ENCODE measurements at places on chromosomes 1 and 21.

- peak; percentile 9 for DNase-seq
Observed at GRCh38 chr1:119582801-119583200, 65.3 kb downstream of the ZNF697 start.

DNA sequence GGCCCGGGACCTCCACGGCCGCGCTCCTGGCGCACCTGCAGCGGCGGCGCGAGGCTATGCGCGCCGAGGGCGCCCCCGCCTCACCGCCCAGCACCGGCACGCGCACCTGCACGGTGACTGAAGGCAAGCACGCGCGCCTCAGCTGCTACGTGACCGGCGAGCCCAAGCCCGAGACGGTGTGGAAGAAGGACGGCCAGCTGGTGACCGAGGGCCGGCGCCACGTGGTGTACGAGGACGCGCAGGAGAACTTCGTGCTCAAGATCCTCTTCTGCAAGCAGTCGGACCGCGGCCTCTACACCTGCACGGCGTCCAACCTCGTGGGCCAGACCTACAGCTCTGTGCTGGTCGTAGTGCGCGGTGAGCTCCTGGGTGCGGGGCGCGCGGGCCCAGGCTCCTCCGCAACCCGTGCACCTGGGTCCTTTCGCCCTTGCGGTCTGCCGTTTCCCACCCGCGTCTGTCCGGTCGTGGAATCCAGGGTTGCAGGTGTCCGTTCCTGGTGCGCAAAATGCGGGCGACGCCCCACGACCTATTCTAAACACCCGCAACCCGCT lies 4.6 kb downstream of the OBSCN start:
- DNase-seq: no peak

DNA sequence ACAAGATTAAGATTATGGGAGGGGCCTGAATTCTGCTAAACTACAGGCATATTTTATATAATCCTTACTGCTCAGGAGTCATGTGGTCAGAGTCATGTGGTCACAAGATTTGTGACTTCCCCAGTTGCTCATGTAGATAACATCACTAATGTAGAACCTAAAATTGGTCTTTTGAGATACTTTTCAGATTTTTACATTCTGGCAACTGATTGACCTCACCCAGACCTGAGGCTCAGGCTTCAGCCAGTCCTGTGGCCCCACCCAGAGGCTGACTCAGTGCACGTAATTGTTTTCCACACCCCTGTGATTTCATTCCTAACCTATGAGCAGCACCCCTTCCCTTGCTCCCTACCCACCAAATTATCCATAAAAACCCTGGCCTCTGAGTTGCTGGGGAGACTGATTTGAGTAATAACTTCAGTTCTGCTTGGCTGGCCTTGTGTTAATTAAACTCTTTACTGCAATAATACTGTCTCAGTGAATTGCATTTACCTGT lies 41.7 kb upstream of the ZNF326 start:
- DNase-seq: no peak

DNA sequence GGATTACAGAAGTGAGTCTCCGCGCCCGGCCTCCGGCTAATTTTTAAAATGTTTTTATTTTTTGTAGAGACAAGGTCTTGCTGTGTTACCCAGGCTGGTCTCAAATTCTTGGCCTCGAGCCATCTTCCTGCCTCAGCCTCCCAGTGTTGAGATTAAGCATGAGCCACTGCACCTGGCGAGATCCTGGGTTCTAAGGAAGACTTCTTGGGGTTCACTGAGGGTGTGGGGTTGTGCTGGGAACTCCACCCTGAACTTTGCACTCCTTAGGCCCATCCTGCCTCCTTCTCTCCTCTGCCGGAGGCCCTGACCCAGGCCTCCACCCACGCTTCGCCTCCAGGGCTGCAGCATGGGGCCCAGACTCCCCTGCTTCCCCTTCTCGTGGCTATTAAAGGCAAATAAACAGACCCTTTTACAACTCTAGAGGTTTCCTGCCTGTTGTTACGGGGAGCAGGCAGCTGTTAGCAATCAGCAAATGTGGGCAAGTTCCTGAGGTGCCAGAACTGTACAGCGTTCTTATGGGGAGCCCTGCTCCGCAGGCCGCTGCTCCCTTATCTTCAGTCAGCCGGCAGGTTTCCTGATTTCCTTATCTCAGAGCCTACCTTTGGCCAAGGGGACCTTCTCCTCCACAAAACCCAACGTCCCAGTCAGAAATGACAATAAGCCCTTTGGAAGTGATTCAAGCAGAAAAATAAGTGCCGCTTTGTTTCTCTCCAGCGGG lies 41.0 kb upstream of the LIN9 start:
- no peak for DNase-seq

DNA sequence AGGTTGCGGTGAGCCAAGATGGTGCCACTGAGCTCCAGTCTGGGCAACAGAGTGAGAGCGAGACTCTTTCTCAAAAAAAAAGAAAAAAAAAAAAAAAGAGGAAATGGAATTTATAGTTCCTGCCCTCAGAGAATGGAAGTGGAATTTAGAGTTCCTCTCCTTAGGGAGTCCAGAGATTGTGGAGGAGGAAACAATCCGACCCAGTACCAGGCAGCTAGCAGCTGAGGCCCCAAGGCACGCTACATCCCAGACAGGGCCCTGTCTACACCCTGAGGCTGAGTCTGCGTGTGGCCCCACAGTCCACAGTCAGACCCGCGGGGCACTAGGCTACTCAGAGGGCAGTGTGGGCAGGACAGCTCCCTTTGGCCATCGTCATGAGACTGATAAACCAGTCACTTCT lies 1.9 kb upstream of the MFN2 start:
- DNase-seq: no peak

- DNase-seq: no peak
Observed at GRCh38 chr21:17053321-17053720, 459.5 kb upstream of the CXADR start.

DNA sequence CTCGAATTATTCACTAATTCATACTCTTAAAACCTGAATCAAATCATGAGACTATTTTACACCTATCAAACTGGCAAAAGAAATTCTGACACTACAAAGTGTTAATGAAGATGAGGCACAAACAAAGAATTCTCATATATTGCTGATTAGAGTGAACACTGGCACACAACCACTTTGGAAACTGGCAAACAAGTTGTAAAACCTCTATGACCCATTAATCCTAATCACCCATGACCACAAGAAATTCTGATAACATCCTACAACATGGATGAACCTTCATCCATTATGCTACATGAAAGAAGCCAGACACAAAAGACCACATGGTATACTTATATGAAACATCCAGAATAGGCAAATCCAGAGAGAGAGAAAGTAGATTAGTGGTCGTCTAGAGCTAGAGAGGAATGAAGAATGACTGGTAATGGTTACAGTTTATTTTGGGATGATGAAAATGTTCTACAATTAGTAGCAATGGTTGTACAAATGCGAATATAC lies 8.5 kb downstream of the GPBP1L1 start:
- DNase-seq: no peak

DNA sequence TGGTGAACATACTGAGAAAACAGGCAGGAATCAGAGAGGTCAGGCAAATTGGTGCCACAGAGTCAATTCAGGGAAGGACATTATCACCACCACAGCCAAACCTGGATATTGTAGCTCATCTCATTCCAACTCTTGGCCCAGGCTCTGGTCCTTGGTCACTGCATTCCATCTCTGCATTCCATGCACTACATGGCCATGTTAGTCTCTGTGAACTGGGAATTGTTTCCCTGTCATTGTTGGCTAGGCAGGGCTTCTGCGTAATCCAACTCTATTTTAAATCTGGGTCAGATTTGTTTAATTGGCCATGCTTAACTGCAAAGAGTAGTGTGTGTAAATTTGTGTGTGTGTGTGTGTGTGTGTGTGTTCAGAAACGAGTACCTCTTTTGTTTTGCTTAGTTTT lies 837.6 kb upstream of the ADAMTS5 start:
- no peak for DNase-seq

- no peak for DNase-seq
Observed at GRCh38 chr1:247825362-247825761, 1.4 kb upstream of the OR14A16 start.

DNA sequence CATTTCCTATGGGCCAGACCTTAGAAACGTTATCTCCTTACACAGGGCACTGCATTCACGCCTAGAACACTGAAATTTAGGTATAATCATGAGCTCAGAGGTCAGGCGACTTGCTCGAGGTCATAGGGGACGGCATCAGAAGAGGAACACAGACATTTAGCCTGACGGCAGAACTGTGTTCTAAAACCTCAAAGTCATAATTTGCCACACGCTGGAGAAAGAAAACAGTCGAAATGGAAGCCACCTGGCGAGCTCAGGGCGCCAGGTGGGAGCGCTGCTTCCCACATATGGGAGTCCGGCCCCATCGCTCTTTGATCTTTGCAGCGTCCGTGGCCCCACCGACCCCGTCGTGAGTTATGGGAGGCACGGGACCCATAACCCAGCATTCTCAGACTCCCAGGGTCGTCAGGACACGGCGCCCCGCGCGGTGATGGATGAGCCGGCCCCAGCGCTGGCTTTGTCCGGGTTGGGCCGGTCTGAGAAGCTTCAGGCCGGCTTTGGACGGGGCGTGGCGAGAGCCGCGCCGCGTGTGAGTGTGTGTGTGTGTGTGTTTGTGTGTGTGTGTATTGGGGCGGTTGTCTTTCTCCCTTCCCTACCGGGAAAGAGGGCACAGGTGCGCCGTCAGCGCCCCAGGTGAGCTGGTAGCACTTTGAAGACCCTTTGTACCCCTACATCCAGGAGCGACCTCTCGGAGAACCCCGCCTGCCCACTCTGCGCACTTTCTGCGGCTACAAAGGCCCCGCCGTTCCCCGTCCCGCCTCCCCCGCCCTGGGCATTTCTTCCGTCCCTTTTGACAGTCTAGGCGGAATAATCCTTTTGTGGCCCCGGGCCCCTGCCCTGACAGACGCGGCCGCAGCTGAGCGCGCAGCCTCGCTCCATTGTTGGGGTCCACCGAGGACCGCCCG lies 861 bp upstream of the DRAXIN start:
- DNase-seq: no peak

DNA sequence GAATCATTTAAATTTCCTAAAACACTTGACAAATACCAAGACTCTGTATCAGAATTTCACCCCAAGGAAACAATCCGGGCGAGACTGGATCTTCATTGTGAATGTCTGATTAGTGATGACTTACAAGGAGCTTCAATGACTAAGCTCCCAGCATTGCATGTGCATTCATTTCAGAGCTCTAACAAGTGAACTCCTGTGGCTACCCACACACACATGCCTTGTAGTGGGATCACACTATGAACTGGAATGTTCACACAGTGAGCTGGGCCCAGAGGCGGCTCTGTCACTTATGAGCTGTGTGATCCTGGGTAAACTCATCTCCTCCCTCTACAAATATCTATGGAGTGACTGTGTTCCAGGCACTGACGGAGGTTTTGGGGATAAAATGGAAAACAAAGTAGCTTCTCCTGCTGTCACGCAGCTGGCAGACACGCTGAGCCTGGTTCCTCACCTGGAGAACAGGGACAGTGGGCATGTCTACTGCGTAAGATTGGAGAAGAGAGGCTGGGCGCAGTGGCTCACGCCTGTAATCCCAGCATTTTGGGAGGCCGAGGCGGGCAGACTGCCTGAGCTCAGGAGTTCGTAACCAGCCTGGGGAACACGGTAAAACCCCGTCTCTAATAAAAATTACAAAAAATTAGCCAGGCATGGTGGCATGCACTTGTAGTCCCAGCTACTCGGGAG lies 56.9 kb downstream of the CLSTN1 start:
- no peak for DNase-seq

DNA sequence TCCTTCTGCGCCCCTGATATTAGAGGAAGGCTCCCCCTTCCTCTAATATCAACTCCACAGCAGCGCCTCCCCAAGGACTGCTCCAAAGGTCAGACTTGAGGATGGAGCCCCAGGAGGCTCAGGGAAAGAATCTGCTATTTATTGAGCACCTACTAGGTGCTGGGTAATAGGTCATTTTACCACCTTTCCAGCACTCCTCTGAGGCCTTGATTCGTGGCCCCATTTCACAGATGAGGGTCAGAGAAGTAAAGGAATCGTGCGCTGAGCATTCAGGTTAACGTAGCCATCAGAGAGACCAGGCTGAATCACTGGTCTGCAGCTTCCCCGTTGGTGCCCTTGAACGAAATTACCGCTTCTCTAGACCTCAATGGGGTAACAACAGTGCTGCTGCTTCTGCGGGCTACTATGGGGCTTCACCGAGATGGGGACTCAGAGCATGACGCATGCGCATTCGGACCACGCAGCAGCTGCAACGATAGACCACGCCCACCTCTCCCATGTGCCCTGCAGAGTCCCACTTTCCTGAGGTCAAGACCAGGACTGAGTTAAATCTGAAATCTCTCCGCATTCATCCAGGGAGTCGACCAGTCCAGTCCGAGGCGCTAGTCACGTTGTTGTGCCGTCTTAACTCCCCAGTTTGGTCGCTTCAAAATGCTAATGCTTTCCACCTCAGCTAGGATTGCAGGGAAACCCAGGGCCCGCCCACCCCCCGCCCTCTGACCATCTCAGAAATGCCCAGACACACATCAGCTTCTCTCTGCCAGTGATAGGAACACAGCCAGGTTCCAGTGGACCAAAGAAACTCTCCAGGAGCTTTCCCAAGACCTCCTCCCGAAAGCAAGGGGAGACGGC lies 12.9 kb downstream of the CAMK2N1 start:
- DNase-seq: no peak

DNA sequence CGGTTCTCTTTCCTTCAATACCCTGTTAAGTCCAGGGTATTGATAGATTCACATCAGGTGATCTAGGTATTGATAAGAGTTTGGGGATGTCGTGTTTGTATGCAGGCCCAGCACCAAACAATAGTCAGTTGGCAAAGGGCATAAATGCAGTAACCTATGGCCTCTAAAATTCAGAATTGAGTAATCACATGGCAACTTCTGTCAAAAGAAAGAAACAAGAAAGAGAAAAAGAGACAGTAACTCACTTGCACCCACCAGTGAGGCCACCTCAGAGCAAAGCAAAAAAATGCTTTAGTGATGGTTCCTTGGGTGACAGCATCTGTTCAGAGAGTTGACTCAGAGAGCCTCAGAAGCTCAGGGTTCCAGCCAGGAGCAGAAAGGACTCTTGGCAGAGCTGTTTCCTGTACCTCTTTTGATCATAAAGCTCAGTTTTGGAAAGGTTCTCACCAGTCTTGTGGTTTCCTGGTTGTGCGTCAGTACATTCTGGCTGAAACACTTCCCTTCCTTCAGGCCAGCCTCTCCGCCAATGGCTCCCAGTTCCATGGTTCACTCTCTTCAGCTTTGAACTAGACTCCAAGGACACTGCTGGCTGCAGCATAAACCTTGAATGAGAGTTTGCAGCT lies 70.1 kb upstream of the GORAB start:
- no peak for DNase-seq

GRCh38 chr1:173422456-173422976 lies 54.6 kb upstream of the PRDX6 start:
- DNase-seq: no peak

GRCh38 chr1:197307551-197307950 lies 39.5 kb downstream of the CRB1 start:
- no peak for DNase-seq

DNA sequence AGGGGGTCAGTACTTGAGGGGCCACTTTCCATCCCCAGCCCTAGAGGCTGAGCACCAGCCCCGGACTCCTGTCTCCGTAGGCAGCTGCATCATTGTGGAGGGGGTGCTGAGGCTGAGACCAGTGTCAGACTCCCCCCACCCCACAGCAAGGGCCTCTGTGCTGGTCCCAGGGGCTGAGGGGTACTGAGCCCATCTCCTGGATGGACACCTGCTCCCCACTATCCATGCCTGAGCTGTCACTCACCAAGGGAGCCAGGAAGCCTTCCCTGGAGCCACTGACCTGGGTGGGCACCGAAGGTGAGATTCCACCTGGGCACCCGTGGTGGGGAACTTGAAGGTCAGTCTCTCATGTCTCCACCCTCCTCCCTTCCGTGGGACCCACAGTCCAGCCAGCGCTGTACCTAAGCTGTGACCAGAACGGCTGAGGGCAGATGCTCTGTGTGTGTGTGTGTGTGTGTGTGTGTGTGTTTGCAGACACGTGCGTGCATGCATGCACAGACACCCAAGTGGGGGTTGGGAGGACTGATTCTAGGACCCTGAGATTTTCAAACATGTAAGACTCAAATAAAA lies 9.3 kb downstream of the DISP3 start:
- DNase-seq: no peak

Data from NCI-H774 (cell line).